ENCODE measurements at places on chromosomes 5 and 9.

GRCh38 chr5:141952020-141952419 lies 6.0 kb downstream of the PCDH12 start:
- DNase-seq: no peak

DNA sequence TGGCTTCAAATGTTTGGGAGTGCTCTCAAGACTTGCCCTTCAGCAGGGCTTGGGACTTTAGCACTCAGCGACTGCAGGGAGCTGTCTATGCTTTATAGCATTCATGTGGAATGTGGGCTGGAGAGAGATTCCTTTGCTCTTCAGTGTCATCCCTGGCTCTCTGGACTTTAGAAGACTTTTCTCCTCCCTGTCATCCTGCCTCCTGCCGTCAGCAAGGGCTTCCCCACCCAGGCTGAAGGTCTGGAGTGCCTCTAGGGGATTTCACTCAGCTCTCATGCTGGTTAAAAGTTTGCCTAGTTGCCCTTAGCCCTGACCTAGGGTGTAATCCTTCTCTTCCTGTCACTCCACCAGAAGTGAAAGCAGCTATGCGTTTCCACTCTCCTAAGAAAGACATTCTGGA lies 210.9 kb downstream of the FRMD3 start:
- DNase-seq: no peak

- no peak for DNase-seq
Observed at GRCh38 chr9:93361995-93362394, 89.5 kb upstream of the FAM120A start.

GRCh38 chr9:2109069-2109650 lies 94.0 kb downstream of the SMARCA2 start:
- DNase-seq: no peak

DNA sequence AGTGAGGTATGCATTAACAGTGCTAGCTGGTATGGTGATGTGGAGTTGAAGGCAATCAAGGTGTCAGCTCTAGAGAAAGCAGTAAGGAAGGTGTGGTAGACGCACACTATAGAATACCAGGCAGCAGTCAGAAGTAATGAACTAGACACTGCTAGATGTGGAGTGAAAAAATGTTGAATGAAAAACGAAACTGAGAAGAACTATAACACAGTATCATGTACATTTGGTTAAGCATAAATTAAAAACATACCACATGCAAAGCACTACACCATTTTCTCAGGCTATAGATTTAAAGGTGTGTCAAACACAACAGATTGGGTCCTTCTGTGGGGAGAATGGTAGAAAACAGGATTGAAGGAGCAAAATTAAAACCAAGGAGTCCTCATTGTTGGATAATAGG lies 15.4 kb downstream of the ZNF622 start:
- DNase-seq: no peak

GRCh38 chr9:110015759-110016158 lies 192.2 kb downstream of the C9orf152 start:
- DNase-seq: no peak

GRCh38 chr5:179301796-179302195 lies 43.5 kb downstream of the ADAMTS2 start:
- no peak for DNase-seq

DNA sequence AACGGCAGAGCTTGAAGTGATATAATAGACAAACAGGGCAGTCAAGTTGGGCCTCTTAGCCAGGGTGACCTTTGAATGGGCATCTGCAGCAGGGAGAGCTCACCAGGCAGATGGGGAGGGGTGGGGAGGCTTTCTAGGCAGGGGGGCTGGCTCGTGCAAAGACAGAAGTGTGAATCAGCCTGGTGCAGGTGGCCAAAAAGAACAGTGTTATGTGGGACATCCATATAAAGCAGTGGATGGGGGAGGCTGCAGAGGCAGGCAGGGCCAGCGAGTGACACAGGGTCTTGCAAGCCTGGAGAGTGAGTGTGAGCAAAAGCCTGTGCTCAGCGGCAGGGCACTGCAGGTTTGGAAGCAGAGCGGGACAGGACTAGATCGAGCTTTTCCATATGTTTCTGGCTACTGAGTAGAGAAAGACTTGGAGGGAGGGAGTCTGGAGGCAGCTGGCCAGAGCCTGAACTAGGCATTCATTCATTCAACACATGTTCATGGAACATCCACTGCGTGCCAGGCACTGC lies 14.2 kb upstream of the TTLL11 start:
- DNase-seq: no peak

DNA sequence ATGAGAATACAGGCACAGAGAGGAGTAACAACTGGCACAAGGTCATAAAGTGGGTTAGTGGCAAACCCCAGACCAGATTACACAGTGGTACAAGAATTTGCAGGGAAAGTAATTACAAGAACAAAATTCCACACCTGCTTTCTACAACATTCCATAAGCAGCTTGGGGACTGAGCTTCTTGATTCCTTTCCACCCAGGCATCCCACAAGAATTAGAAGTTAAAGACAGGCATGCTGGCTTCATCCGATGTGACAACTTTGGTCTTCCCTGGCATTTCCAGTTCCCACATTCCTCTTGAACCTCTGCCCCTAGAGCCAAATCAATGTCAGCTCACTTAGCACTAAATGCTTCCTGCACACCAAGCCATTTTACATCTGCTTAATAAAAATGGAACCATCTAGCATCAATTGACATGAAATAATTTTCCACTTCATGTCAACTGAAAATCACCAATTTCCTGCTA lies 435.8 kb upstream of the PAPPA start:
- DNase-seq: no peak

GRCh38 chr5:82147860-82148573 lies 130.1 kb downstream of the RPS23 start:
- DNase-seq: no peak

DNA sequence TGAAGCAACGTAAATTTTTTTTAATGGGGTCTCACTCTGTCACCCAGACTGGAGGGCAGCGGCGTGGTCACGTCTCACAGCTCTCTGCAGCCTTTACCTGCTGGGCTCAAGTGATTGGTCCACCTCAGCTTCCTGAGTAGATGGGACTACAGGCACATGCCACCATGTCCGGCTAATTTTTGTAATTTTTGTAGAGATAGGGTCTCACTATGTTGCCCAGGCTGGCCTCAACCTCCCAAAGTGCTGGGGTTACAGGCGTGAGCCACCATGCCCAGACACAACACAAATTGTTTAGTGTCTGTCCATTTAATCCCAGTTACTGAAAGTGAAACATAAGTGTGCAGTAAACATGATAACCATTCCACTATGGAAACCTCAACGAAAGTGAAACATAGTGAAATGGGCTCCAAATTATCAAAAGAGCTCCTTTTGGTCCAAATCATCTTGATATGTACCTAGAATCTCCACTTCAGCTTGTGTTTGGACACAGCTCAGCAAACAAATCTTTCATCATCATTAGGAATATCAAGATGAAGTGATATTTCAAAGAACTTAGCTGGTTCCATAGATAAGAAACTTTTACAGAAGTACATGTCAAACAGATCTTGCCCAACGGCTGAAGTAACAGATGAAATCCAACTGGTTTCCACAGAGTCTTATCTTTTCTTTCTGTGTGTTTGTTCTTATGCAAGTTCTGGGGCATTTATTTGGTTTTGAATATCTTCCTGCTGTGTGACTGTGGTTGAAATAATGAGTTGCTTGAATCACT lies 41.2 kb upstream of the PLPP1 start:
- no peak for DNase-seq

- no peak for DNase-seq
Observed at GRCh38 chr5:61991866-61992265, 314.1 kb upstream of the KIF2A start.

DNA sequence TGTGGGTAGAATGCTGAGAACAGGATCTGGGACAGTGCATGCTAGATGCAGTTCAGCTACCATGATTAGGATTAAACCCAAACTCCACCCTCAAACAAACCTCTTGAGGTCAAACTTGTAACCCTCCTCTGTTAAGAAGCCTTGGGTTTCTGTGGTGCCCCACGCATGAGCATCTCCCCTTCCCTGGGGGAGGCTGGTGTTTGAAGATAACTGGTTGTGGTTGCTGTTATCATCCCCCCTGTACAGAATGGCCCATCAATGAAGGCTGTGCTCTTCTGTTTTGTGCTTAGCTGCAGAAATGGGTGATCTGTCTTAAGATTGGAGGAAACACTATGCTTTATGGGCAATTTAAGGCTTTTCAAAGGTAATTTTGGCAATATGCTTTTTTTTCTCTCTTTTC lies 4.4 kb upstream of the DAB2IP start:
- no peak for DNase-seq

DNA sequence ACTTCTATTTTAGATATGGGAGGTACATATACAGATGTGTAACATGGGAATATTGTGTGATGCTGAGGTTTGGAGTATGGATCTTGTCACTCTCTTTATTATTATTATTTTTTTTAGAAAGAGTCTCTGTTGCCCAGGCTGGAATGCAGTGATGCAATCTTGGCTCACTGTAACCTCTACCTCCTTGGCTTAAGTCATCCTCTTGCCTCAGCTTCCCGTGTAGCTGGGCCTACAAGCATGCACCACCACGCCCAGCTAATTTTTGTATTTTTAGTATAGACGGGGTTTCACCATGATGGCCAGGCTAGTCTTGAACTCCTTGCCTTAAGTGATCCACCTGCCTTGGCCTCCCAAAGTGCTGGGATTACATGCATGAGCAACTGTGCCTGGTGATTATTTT lies 138.4 kb upstream of the SLC28A3 start:
- no peak for DNase-seq

- DNase-seq: no peak
Observed at GRCh38 chr5:159181152-159181551, 28.2 kb downstream of the RNF145 start.

- DNase-seq: no peak
Observed at GRCh38 chr5:33999978-34000377, 7.9 kb downstream of the AMACR start.

GRCh38 chr5:131226899-131227298 lies 37.0 kb upstream of the CDC42SE2 start:
- DNase-seq: no peak

DNA sequence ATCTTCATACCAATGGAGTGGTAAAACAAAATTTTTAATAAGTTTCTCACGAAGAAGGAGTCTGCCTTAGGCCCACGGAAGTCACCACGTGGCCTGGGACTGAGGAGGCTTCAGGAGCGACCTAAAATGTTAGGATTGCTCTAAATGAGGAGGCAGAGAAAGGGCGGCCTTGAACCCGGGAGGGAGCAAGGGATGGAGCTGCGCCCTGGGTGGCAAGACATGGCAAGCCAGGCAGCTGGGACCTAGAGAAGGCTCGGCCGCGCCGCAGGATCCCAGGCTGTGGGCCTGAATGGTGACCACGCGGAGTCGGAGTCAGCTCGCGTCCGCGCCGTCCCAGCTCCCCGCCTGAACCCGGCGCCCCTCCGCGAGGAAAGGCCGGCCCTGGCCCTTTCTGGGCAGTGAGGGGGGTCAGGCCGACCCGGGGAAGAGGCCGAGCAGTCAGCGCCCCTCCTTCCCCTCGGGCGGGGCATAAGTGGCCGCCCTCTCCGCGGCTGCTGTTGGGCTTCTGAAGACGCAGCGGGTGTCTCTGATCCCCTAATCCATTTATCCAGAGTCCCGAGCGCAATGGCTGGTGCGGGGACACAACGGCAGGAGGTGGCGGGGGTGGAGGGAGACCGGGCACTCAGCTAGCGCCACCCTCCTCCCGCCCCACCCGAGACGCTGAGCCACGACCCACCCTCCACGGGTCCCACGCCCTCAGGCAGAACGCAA lies 10.6 kb downstream of the IRX1 start:
- DNase-seq: no peak

- no peak for DNase-seq
Observed at GRCh38 chr9:22617156-22617555, 170.5 kb downstream of the DMRTA1 start.

GRCh38 chr9:17962747-17963146 lies 383.9 kb downstream of the SH3GL2 start:
- DNase-seq: no peak

DNA sequence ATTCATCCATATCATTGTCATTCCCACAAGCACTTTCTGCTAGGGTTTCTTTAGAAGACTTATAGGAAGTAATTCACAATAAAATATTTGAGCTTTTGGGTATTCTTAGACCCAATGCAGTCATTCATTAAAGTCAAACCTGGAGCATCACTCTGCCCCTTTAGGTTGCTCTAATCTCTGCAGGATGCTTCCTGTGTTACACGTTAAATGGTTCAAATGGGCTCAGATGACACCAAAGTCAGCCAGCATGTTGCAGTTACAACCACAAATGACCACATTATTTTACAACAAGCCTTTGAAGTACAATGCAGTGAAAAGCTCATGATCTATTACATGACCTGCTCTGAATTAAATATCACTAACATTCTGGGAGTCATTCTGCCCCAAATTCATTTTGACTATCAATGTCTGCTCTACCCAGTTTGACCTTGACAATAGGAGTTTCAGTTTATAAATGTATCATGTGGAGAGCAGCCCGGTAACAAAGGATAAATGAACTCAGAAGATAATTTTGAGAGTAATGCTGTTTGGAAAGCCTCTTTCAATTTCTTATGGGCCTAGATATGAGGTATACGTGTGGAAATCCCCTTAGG lies 668.6 kb upstream of the DMAC1 start:
- peak; percentile 57 for DNase-seq

DNA sequence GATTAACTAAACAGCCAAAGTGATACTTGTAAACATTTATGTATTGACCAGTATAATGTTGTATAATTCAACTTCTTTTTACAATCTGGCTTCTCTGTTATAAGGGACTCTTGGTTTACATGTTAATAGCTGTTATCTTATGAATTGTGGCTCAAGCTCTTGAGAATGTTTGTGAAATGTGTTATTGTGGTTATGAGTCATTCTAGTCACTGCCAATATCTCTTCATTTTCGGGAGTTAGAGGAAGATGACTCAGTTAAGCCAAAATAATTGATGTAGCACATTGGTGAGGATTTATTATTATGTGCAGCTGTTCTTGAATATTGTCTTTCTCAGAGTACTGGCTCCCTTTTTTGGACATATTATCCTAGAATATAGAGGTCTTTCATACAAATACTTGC lies 655.2 kb upstream of the RIOK2 start:
- no peak for DNase-seq

DNA sequence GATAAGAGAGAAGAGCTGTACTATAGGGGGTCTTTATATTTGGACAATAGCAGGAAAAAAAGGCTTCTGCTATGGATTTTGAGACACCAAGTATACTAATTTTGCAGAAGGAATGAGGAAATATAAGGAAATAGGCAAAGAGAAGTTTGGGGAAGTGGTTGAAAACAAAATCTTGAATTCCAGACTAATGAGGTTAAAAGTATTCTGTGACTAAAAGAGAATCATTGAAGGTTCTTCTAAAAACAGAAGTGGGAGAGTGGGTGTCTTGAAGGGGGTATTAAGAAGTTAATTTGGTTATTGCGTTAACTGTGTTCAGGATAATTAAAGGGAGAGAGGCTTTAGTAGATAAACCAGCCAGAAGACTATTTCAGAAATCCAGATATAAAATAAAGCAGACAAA lies 148.7 kb downstream of the RFK start:
- no peak for DNase-seq

- DNase-seq: no peak
Observed at GRCh38 chr9:125460346-125460745, 198.7 kb downstream of the GAPVD1 start.

- DNase-seq: no peak
Observed at GRCh38 chr5:116486588-116486987, 88.0 kb downstream of the SEMA6A start.

DNA sequence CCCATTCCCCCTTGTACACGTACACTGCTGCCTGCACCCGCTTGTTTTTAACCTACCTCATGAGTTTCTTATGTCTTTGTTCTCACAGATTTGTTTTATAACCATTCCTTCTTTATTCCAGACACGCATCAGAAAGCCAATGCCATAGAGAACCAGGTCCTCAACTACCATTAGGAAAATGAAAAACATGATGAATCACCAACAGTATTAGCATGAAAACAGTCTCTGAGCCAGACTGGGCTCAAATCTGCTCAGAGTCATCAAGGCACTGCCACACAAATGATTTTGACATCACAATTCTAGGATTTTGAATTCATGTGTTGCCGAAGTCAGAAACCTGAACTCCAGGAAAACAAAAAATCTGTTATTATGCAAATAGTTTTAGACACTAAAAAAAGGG lies 394.1 kb upstream of the GRIA1 start:
- peak; percentile 42 for DNase-seq

Data from NCI-H2081 (cell line).